Natural killer cell treated with Interleukin-12 subunit alpha and Interleukin-12 subunit beta and Interleukin-15 and Interleukin-18, amount 100 ng/mL, for 72 hours (primary cell): ENCODE measurements at places on chromosomes 5 and 9.

DNA sequence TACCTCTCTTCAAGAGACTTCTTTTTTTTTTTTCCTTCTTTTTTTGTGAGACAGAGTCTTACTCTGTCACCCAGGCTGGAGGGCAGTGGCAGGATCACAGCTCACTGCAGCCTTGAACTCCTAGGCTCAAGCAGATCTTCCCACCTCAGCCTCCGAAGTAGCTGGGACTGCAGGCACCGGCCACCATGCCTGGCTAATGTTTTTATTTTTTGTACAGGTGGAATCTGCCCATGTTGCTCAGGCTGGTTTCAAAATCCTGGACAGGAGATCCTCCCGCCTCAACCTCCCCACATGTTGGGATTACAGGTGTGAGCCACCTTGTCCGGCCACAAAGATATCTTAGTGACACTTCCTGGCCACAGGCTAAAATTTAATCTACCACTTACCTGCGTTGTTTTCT, 42.9 kb upstream of the F2RL1 start:
- no peak for DNase-seq

DNA sequence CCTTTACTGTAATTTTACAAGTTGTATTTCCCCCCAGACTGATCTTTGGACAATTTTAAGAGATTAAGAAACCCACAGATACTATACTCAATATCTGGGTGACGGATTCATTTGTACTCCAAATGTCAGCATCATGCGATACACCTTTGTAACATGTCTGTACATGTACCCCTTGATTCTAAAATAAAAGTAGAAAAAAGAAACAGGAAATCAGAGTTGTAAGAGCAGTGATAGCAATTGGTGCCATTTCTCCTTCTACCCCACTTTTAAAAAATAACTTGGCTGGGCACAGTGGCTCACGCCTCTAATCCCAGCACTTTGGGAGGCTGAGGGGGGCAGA, 116.9 kb downstream of the FGF1 start:
- no peak for DNase-seq

DNA sequence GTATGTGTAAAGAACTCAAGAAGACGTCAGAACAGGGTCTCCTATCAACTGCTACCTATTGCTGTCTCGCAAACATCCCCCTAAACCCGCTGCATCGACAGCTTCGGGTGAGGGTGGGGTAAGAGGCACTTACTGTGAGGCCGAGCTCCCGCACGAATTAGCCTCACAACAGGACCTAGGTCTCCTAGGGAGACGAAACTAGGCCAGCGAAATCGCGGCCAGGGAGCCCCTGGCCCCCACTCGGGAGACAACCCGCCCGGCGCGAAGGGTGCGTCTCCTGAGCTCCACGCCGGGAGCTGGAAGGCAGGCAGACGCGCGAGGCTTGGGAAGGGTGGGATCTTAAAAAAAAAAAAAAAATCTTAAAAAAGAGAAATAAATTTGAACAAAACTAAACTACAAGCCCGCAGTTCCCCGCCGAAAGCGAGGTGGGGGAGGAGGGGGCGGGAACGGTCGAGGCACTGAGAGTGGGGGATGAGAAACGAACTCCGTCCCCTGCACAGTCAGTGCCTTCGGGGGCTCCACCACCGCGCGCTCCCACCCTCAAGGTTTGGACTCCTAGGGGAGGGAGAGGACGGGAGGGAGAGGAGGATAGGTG, 33.0 kb upstream of the NFIB start:
- no peak for DNase-seq

- no peak for DNase-seq
Observed at GRCh38 chr9:74415995-74416394, 81.1 kb upstream of the RORB start.

DNA sequence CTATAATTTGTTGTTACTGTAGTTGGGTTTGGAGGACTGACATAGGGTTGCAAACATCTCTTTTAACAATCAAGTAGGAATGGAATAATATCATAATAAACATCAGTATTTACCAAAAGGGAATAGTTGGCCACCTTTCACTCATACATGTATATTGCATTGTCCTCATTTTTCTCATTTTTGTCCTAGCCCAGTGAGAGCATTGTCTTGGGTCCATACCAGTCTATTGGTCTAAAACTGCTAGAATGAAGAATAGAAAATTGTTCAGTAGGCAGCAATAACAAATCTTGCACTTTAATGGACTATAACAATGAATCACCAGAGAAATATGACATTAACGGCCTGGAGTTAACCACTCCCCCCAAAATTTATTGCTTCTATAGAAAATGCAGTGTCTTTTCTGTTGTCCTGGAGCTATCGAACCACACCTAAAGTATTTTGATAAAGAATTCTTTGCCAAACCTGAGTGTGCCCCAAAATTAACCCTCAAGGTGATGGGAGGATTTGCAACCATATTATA, 80.9 kb upstream of the IL33 start:
- DNase-seq: no peak

- no peak for DNase-seq
Observed at GRCh38 chr5:159781626-159782157, 134.6 kb upstream of the ADRA1B start.

- no peak for DNase-seq
Observed at GRCh38 chr5:159034083-159034824, 65.5 kb downstream of the EBF1 start.

DNA sequence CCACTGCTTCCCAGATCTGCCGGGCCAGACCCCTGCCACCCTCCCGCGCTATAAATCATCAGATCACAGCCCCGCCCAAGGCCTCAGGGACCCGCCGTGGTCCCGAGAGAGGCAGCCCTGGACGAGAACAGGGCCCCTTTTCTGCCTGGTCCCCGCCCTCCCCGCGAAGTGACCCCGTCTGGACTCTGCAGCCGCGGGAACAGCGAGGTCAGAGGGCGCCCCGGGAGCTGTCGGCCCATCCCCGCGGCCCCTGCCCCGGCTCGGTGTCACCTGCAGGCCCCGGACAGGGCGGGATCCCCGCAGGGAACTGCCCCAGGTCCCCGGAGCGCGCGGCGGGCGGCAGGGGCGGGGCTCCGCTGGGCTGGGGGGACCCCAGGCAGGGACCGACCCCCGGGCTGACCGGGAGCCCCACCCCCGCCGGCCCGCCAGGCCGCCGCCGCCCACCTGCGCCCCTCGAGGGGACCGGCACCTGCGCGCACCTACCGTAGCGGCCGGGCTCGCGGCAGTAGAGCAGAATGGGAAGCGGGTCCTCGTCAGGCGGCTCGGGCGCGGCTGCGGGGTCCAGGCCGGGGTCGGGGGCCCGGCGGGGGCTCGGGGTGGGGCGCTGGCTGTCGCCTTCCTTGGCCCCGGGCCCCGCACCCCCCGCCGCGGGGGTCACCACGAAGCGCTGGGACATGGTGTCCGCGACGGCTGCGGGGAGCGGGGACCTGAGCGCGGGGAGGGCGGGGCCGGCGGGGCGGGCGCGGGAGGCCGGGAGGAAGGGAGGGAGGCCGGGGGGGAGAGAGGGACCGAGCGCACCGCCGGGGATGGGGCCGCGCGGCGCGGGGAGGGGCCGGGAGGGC, 43.5 kb upstream of the SLC12A7 start:
- no peak for DNase-seq

DNA sequence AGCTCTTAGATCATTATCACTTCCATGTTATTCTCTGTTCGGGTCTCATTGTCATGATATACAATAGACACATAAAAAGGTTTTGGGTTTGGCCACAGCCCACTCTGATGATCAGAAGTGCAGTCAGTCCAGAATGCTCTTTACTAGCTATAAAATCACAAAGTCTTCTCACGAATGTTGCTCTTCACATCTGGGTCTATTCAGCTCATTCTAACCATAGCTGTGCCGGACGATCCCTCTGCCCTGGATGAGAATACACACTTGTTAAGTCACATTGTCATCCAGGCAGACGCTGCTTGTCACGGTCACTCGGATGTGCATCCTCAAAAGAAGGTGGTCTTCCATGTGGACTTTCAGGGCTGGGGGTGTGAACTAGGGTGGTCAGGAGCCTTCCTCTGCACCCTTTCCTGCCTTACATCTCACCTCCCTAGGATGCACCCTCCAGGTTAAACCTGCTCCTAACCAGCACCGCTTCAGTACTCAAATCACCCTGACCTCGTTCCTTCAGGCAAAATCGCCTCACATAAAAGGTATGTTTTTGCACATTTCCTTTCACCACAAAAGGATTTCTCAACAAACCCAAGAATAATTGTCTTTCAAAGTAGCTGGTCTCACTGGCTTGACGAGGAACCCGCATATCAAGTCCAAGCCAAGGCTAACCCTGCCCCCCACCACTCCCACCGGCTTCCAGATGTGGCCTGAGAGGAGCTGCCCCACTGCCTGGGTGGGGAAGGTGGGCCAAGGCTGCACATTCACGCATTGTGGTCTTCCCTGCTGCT, 21.9 kb downstream of the ANKH start:
- DNase-seq: no peak

GRCh38 chr5:53116597-53116996, 7.0 kb upstream of the MOCS2 start:
- no peak for DNase-seq

- no peak for DNase-seq
Observed at GRCh38 chr5:116528519-116529234, 45.9 kb downstream of the SEMA6A start.

DNA sequence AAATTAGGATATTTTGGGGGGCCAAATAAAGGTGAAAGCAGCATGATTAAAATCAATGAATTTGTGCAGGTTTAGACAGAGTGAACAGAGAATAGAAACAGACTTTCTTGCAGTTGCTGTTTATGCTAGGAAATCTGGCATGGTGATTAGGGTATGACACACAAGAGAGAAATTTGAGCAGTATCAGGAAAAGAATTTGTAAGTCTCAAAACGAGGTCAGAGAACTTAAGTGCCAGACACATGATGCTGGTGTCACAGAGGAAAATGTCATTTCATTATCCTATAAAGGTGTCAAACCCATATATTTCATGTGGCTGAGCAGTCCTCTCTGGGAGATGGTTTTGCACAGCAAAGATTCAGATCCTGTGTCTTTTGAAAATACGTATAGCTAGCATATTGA, 15.7 kb downstream of the LVRN start:
- no peak for DNase-seq

DNA sequence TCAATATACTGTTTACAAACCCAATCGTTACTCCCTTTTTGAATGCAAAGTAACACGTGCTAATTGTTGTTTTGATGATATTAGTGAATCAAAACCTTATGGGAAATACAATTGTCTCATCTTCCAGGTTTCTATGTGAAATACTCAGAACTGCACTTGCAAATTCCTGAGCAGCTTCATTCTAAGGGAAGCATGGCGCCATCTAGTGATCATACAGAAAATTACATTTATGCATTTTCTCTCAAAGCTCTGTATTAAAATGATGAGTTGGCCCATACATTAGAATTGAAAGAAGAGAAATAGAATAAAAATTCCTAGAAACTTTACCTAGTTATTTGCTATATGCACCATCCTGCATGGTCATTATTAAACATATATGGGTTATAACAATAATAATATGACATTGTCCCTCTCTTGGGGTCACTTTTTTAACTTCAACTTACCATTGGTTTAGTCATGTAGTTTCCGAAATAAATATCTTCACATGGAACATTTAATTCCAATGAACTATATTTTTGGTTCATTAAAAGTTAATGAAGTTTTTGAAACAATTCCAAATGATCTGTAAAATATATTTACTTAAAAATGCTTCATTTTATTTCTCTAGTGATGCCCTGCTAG, 220.0 kb downstream of the PDE4D start:
- no peak for DNase-seq

GRCh38 chr5:171093598-171093997, 215.4 kb upstream of the TLX3 start:
- no peak for DNase-seq

DNA sequence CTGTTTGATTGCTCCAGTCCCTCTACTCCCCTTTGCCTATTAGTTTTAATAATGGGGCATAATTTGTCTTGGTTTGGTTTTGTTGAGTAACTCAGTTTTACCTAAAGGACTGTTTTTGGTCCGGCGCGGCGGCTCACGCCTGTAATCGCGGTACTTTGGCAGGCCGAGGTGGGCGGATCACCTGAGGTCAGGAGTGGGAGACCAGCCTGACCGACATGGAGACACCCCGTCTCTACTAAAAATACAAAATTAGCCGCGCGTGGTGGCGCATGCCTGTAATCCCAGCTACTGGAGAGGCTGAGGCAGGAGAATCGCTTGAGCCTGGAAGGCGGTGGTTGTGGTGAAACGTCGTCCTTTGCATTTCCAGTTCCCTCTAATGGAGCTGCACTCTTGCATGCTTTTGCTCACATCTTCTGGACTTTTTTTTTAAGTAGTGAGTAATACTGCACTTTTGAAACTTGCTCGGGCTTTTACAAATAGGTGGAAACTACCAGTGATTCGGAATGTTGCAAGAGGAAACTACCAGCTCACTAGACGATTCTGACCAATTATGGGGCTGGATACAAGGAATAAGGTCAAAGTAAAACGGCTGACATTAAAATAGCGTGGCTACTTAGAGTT, 721 bp upstream of the MAML1 start:
- DNase-seq: peak; percentile 67

GRCh38 chr9:99336531-99336930, 114.4 kb downstream of the SEC61B start:
- no peak for DNase-seq

DNA sequence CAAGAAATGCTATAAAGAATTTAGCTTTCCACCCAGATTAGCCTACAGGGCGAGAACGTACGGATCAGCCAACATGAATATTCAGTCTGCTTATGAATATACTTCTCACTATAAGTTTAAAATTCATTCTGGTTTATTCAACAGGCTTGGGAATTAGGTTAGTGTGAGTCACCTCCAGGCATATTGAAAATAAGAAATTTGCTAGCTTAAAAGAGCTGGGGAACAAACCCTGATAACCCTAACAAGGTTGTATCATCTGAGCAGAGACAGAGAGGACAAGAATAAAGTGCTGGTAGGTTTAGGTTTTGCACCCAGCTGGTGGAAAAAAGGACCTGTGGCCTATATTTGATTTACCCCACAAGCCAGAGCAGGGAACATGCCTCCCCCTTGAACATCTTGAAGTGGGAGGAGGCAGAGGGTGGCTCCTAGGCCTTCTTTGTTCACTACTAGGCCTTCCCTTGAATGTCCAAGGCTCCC, 12.3 kb downstream of the FNBP1 start:
- no peak for DNase-seq

DNA sequence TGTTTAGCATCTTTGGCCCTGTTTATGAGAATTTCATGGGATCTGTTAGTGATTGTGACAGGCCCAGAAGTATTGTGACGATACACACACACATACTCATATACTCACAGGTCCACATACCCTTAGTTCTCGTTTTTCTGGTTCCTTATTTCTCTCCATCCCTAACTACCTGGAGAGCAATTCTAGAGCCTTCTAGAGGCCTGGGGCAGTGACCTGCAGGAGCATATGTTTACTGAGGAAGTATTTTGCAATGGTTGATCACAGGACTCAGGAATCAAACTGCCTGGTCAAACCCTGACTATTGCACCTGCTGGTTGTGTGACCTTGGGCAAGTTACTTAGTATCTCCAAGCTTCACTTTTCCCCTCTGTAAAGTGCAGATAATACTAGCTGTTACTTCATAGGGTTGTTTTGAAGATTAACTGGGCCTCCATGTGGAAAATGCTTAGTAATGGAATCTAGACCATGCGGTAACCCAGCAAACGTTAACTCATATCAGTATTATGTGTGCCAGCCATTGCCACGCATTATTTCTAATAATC, 8.7 kb downstream of the PAPPA start:
- DNase-seq: no peak

- DNase-seq: no peak
Observed at GRCh38 chr5:174139623-174140022, 94.1 kb downstream of the NSG2 start.

GRCh38 chr9:121281614-121282276, 13.8 kb downstream of the GSN start:
- peak; percentile 58 for DNase-seq
